IPS-NIHi11 (cell line): ENCODE measurements at places on chromosomes 2 and 18.

GRCh38 chr2:154700136-154700535 lies 1.6 kb downstream of the KCNJ3 start:
- no peak for DNase-seq

- no peak for DNase-seq
These were observed 56.2 kb downstream of the ARHGEF33 start for GRCh38 chr2:38945911-38946310.

DNA sequence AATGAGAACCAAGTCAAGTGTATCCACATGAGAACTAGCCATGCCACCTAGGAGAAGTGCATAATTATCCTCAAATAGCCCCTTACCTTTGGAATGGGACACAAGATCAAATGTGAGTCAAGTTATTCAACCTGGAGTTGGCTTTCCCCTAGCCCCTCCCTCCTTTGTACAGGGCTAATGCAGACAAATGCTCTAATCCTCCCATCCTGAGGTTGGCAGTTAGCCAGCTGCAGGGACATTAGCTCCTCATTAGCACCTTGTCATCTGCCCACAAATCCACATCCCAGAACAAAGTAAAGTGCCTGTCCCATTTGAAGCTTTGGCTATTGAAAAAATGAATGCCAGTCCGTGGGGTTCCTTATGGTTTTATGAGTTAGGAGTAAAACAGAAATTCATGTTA lies 294.1 kb upstream of the FANCL start:
- DNase-seq = peak; percentile 45

GRCh38 chr2:195395362-195395761 lies 261.7 kb upstream of the SLC39A10 start:
- no peak for DNase-seq

- no peak for DNase-seq
These were observed 135.3 kb downstream of the PARD3B start for GRCh38 chr2:204680576-204680975.

GRCh38 chr2:28986429-28986828 lies 5.3 kb downstream of the TOGARAM2 start:
- no peak for DNase-seq

DNA sequence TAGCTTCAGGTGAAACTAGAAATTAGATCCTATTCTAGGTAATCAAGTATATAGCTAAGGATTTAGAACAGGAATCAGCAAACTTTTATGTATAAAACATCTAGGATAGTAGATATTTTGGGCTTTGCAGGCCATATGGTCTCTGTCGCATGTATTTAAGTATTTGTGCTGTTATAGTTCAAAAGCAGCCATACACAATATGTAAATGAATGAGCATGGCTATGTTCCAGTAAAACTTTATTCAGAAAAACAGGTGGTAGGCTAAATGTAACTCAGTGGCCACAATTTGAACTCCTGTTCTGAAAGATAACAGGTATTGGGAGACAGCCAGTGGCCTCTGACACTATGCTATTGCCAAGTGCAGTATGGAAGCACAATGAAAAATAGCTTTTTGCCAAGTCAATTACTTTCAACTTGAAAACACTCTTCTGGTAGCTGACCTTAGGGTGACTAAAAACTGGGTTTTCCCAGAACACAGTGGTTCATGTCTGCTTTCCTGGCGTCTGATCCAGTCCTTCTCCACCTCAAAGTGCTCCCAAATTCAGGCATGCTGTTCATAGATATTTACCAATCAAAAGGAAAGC lies 304.7 kb upstream of the SYT4 start:
- DNase-seq = no peak

GRCh38 chr2:40344364-40344763 lies 107.5 kb downstream of the SLC8A1 start:
- DNase-seq = no peak

DNA sequence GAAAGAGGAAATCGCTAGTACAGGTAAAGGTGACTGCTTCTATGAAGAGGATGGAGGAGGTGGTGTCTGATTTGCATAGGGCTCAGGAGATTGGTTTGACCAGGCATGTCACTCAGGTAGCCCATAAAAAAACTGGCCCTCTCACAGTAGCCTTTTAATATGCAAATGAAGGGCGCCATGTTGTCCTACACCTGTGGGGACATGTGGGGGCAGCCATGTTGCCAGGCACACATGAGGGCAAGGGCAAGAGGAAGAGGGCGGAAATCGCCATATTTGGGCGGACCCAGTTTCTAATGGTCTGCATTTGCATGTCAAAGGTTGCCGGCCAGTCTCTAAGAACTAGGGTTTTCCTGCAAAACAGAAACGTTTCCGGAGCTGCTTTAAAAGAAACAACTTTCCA lies 1330.6 kb downstream of the DSC3 start:
- DNase-seq = peak; percentile 43

DNA sequence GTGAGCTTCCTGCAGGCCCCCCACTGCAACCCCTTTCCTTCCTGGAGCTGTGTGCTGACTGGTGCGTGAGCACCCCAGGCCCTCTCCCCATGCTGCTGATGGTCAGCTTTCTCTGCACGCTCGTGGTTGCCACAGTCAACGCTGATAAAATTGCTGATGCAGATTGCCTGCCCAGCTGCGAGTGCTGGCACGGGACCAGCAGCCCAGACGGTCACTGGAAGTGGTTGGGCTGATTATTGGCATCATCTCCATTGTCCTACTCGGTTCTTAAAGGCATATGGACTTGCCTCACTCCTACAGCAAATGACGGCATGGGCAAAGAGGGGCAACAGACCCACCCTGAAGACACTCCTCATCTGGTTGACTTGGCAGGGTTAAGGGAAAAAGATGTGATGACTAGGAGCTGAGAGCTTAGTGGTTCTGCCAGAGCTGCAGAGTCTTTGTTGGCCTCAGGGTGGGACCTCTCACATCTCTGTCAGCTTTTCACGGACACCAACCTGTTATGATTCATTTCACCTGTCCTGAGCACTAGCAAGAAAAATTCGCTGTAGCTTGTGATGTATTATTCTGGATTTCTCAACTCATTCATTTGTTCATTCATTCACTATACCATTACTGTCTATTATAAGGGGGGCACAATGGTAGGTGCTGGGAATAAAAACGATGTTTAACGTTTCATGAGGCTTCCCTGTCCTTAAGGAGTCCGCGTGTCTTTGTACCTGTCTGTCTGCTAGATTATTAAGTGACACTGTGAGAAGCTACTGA lies 38.4 kb downstream of the PAX8 start:
- no peak for DNase-seq

GRCh38 chr2:147621656-147622197 lies 223.1 kb upstream of the ACVR2A start:
- DNase-seq = no peak

GRCh38 chr2:21489080-21489479 lies 365.3 kb downstream of the TDRD15 start:
- no peak for DNase-seq

DNA sequence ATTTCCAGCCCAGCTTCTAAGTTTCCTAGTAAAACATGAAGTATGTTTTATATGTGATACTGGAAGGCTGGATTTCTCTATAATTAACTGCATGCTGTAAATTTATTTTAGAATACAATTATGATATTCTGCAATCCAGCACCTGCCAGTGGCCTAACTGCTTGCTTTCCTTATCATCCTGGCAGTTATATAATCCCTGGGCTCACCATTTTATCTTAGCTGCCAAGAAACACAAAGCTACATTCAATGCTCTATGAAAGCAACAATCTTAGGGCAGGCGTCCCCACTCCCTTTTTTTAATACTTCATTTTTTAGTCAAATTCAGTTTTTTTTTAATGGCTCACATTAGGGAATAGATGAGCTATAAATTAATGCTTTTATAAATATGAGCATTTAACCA lies 38.4 kb upstream of the UBXN4 start:
- DNase-seq = no peak

GRCh38 chr2:107088156-107088555 lies 202.2 kb upstream of the ST6GAL2 start:
- no peak for DNase-seq

DNA sequence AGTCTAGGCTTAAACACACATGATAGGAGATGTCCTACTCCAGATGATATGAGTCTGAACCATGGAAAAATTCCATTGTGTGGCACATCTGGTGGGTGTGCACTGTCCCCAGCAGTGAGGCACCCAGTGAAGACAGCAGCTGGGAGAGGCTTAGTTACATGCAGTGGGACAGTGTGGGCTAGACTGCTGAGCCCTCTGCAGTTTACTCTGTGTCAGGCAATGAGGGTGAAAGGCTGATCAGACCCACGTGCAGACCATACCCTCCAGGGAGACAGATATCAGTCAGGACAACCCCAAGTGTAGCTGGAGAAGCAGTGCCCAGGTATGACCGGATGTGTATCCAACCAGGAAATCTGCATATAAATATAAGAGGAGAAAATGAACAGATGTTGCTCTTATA lies 13.4 kb downstream of the IL37 start:
- no peak for DNase-seq

DNA sequence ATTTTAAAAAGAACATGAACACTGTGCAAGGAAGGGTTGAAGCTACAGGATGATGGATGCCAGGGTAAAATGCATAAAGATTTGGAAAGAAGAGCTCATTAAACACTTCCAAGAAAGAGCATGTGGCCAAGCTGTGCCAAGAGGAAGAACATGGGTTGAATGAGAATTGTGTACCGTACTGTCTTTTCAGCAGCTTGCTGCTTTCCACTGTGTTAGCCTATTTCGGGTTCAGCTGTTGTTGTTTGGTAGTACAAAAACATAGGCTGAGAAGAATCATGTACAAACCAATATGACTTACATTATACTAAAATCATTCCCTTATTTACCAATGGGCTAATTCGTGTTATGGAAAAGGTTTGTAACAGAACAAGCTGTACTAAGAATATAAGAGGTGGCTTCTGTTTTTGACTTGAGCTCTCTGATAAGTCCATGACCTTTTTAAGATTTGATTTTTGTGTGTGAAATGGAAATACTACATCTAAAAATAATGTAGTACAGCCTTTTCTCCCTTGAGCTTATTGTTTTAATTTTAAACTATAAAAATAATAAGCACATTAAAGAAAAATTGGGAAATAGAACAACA lies 188.3 kb upstream of the STON1 start:
- DNase-seq = no peak

DNA sequence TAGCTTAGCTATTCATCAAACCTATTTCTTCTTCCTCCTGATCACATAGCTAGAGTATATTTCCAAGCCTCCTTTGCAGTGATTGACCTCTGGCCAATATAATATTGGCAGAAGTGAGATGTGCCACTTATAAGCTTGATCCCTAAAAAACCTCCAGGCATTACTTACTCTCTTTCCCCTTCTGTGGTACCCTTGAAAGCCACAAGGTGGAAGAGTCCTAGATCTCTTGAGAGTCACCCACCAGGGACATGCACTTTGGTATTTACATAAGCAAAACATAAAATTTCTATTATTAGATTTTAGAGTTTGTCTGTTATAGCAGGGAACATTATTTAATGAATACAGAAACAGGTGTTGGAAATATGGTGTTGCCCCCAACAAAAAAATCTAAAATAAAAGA lies 112.0 kb downstream of the EXOC6B start:
- DNase-seq = no peak

DNA sequence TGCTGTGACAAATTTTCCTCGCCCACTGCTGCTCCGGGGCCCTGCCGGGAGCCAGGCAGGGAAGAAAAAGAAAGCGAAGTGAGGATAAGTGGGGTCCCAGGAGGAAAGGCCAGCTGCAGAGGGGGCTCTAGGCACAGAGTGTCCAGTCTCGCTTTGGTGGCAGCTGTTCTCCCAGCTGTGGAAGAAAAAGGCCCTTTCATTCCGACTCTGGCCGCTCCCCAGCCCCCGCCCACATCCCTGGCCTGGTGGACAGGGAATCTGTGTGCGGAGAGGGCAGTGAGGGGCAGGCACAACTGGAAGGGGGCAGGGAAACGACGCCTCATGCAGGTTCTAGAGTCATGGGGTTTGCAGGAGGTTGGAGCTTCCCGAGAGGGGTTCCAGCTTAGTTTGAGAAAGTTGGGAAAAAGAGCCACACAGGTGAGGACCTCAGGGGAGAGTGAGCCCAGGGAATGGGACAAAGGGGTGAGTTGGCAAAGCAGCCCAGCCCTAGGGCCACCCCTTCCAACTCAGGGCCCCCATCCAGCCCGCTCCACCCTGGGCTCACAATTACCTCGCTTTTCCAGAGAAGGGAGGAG lies 1.8 kb downstream of the RTKN start:
- DNase-seq = no peak

- no peak for DNase-seq
These were observed 41.4 kb upstream of the RPL31 start for GRCh38 chr2:100960688-100961087.

GRCh38 chr18:50700245-50701165 lies 119.3 kb downstream of the MRO start:
- DNase-seq = no peak

GRCh38 chr2:149645391-149645790 lies 57.8 kb upstream of the MMADHC start:
- peak; percentile 7 for DNase-seq

DNA sequence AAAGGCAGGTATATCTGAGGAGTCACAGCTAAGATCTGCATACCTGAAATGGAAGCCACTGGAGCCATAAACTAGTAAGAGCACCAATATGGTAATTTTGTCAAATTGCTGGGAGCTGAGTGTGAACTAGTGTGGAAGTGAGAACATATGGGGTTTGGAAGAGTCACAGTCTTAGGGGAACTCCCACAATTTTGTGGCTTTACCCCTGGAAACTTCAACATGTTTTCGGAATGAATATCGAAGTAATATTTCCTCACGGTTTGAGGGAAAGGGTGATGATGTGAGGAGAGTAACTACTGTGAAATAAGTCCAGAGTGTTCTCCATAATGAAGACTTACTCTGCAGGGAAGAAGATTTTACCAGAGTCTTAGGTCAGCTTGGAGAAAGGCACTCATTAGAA lies 565.9 kb downstream of the RIT2 start:
- no peak for DNase-seq

- DNase-seq = no peak
These were observed 707.0 kb upstream of the ZEB2 start for GRCh38 chr2:145226901-145227300.

DNA sequence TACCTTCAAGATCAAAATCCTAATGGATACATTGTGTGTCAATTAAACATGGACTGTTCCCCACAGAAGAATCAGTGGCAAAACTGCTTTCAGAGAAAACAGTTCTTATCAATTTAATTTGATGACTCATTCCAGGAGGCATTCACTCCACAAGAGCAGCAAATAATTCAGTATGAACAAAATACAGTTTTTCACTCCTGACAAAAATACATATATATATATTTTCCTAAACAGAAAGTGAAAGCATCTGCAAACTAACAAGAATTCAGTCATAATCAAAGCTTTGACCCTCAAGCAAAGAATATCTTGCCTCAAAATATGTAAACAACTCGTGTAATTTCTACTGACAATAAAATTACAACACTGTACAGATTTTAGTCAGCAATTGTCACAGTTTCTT lies 685.1 kb upstream of the SLC8A1 start:
- no peak for DNase-seq

DNA sequence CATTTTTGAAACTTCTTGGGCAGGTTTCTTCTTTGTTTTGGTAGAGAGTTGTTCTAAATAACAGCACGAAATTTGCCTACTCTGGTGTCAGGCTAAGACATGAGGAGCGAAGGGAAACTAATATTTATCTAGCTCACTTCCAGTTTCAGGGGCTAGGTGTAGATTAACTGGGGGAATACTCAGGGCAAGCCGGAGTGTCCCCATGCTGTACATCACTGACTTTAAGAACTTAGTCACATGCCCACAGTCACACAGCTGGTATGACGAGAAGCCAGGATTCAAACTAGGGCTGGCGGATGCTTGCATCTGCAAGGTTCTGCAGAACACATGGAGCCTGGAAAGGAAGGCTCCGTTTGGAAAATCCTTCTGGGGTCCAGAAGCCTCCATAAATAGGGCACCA lies 133.3 kb downstream of the ALPK2 start:
- DNase-seq = no peak

GRCh38 chr2:238573065-238573778 lies 146.5 kb downstream of the ASB1 start:
- DNase-seq = peak; percentile 96
